Activated CD4-positive, alpha-beta T cell treated with anti-CD3 and anti-CD28 coated beads, Interleukin-2, Interleukin-6, amounts not matched to agents 100 ng/mL and 50 ng/mL, durations not matched to agents 16 hours and 8 hours (primary cell): ENCODE measurements at places on chromosomes 7 and 10.

- no peak for DNase-seq
These were observed 6.5 kb downstream of the SGCE start for GRCh38 chr7:94649450-94649849.

DNA sequence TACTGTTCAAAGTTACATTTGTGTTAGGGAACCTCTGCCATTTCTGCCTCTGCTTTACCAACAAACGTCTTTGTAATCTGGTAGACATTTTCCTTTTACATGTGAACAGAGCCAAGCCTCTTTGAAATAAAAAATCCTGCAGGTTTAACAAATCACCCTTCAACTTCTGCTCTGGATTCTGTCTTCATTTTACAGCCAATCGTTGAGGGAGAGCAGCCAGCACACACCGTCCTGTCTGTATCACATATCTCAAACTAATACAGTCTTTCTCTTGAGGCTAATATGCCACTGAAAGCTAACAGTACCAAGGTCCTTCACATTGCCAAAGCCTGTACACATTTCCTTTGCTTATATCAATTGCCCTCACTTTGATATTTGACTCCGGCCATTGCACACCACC, 468.6 kb upstream of the TEX47 start:
- no peak for DNase-seq

- no peak for DNase-seq
These were observed 46.1 kb downstream of the KLF6 start for GRCh38 chr10:3738855-3739350.

DNA sequence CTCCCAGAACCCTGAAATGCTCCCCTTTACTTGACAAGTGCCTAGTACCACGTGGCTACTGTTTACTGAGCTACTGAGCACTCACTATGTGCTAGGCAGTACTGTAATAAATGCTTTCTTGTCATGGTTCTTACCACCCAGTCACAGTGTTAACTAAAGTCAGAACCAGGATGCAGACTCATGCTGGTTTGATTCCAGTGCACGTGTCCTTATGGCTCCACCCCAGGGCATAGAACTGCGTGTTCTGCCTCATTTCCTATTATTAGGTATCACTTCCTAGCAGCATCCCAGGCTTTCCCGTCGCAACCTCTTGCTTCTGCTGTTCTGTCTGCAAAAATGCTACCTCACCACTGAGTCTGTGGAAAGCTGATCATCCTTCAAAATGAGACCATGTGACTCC, 71.7 kb upstream of the DOCK1 start:
- DNase-seq: no peak

DNA sequence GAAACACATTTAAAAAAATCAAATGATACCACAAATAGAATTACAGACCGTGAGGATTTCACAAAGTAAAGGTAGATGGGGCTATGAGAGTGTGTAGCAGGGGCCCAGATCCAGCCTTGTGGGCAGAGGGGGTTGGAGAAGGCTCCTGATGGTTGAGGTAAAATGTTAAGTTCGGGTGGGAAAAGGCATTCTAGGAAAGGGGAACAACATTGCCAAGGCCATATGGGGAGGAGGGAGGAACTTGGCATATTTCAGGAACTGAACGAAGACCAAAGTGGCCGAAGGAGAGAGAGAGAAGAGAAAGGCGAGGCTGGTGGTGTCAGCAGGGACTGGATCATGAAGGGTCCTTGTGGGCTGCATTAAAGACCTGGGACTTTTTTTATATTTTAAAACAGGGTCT, 98.9 kb downstream of the CARD11 start:
- no peak for DNase-seq

GRCh38 chr7:4527988-4528636, 154.0 kb upstream of the FOXK1 start:
- DNase-seq: no peak
